Left ventricle myocardium inferior (tissue), 1 donor: ENCODE measurements at places on chromosomes 7 and 10. TPM values are rescaled to one million over a fixed set of nuclear protein-coding genes. Genes with fewer than 3 reads are reported as not detected.

DNA sequence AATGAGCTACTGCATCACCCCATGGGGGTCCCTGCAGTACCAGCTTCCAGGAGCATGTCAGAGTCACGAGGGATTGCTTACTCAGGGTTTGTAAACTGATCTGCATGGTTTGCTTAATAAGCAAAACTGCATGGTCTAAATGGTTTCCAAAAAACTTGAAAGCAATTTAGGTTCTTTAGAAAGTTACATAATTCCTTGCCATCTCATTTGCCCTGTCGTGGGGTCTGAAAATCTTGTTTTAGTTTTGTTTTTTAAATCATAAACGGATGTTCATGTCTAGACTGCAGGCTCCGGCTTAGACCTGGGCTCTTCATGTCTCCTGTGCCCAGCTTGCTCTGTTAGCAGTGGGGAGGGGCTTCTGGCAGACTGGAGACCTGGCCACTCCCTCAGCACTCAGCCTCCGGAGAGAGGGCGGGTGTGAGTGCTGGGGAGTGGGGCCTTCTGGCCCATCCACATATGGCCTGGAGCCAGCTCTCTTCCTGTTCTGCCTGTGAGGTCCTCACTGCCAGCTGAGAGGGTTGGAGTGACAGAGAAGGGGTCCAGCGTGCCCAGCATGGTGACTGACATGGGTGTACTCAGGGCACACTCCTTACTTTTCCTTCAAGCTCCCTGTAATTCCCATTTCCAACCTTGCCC is 17.5 kb downstream of the PRF1 start:
- H3K27me3 ChIP-seq: no peaks in the 10 kb centered on the region
- peaks cover 54% of the 10 kb centered on the region for H3K4me1 ChIP-seq
- no peak overlapping the region for H3K27ac ChIP-seq
- H3K36me3 ChIP-seq: no peaks in the 10 kb centered on the region

- H3K4me1 ChIP-seq: no peaks in the 10 kb centered on the region
- peaks cover 56% of the 10 kb centered on the region for H3K27me3 ChIP-seq
- no peak overlapping the region for H3K4me3 ChIP-seq
- no peak overlapping the region for H3K27ac ChIP-seq
- no peak for DNase-seq
Observed at GRCh38 chr10:7706534-7707073, 3.5 kb downstream of the ITIH2 start.

DNA sequence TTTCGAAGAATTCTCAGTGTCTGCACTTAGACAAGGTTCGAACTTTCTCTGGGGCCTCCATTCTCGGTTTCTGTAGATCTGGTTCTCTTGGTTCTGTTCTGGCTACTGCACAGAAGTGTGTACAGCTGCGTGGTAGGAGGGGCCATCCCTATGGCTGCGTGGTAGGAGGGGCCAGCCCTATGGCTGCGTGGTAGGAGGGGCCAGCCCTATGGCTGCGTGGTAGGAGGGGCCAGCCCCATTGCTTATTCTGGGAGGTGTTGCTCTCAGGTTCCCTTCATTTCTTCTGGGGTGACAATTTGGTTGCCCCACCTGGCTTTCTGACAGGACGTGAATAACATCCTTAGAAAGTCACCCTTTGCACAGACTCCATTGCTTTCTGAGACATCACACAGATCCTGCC is 65.2 kb upstream of the CHST15 start:
- H3K4me3 ChIP-seq: no peak overlapping the region
- H3K4me1 ChIP-seq: peaks cover 26% of the 10 kb centered on the region
- H3K27ac ChIP-seq: no peak overlapping the region
- no peaks in the 10 kb centered on the region for H3K36me3 ChIP-seq
- DNase-seq: no peak

DNA sequence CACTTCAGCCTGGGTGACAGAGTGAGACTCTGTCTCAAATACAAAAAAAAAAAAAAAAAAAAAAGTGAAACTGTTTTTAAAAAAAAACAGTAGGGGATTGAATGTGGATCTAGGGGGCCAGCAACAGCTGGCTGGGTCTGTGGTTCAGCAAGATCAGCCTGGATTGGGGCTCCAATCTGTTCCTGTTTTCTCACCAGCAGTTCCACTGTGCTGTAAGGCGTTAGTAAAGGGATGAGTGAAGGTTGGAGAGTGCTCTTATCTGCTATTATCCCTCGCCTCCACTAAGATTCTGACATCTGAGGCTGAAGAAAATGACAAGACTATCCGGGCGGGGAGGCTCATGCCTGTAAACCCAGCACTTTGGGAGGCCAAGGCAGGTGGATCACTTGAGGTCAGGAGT is 41.6 kb upstream of the GTF2IRD1 start:
- H3K36me3 ChIP-seq: no peaks in the 10 kb centered on the region
- no peak overlapping the region for H3K27ac ChIP-seq
- peaks cover 3% of the 10 kb centered on the region for H3K27me3 ChIP-seq
- no peaks in the 10 kb centered on the region for H3K4me1 ChIP-seq

ATOH7 gene
- not detected for total RNA-seq

PDAP1 gene
- total RNA-seq: 93.2 TPM
